Stimulated activated CD8-positive, alpha-beta memory T cell treated with anti-CD3 and anti-CD28 coated beads, Interleukin-4, amount 100 ng/mL, for 4 hours (primary cell): ENCODE measurements at places on chromosomes 7 and 10.

DNA sequence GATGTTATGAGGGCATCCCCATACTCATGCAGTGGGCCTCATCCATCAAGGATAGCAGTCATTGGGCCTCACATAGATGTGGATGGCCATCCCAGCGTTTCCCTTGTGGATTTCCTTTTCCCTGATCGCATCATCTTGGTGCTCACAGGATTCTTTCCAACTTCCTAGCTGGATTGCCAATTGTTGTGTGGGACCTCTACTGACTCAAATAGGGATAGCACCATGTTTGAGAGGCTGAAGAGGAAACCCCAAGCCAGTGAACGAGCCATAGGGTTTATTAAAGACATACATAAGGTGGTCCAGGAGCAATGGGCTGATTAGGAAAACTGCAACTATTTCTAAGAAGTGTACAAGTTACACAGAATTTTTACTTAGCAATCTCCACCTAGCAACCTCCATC, 21.8 kb downstream of the ASZ1 start:
- DNase-seq: no peak

DNA sequence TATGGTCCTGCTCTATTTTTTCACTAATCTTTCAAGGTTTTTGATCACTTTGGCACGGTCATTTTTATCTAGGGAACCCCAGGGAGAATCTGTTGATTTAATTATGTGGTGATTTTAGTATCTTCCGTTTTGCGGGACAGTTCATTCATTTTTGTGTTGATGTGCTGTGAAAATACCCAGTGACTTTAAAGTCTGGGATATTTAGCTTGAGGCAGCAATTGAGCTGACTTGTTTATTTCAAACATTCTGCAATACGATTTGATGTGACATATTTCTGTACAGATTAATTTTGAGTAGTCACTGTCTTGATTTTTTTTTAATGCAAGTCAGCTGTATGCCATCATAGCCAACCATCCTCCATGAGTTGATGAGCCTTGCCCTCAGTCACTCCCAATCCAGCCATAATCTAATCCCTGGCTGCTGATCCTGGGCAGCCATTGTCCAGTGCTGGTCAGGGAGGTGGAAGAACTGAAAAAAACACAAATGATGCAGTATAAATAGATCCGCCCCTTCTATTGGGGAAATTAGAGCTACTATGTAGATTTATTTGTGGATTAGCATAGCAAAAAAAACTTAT, 183.4 kb downstream of the CCSER2 start:
- no peak for DNase-seq

GRCh38 chr7:114502454-114503254, 88.0 kb downstream of the FOXP2 start:
- DNase-seq: no peak

- no peak for DNase-seq
Measured at GRCh38 chr7:148540041-148540738, 50.4 kb upstream of the C7orf33 start.

- no peak for DNase-seq
Measured at GRCh38 chr7:45638916-45639315, 64.7 kb downstream of the ADCY1 start.

DNA sequence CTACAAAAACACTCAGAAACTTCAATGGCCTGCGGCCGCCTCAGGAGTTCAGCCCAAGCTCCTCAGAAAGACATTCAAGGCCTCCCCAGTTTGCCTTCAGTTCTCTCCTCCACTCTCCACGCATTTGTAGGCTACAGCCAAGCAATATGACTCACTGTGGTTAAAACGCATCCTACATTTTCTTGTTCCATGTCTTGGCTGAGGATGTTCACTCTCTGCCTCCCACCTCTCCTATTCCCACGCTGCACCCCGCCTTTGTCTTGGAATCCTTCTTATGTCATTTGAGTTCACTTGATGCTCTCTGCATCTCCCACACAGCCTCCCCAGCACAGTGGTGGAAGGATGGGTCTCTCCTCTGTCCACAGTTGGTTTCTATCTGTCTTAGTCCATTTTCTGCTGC, 184.8 kb downstream of the NPSR1 start:
- no peak for DNase-seq

- DNase-seq: no peak
Measured at GRCh38 chr7:92945840-92946239, 109.5 kb upstream of the CDK6 start.

DNA sequence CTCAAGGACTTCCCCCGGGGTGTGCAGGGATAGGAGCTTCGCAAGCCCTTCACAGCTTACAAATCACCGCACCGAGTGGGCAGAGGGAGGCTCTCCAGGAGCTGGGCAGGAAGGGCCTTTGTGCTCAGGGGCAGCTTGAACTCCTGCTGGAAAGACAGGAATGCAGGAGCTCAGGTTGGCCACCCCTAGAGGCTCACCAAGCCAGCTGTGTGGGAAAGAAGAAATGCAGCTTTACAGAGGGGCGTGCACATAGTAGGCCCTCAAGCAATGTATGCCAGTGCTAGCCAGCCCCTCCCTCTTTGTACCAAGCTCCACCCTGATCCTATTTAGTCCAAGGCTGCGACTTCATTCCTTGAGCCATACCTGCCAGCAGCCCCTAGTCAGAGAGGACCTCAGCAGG, 26.1 kb downstream of the STRA8 start:
- DNase-seq: no peak

DNA sequence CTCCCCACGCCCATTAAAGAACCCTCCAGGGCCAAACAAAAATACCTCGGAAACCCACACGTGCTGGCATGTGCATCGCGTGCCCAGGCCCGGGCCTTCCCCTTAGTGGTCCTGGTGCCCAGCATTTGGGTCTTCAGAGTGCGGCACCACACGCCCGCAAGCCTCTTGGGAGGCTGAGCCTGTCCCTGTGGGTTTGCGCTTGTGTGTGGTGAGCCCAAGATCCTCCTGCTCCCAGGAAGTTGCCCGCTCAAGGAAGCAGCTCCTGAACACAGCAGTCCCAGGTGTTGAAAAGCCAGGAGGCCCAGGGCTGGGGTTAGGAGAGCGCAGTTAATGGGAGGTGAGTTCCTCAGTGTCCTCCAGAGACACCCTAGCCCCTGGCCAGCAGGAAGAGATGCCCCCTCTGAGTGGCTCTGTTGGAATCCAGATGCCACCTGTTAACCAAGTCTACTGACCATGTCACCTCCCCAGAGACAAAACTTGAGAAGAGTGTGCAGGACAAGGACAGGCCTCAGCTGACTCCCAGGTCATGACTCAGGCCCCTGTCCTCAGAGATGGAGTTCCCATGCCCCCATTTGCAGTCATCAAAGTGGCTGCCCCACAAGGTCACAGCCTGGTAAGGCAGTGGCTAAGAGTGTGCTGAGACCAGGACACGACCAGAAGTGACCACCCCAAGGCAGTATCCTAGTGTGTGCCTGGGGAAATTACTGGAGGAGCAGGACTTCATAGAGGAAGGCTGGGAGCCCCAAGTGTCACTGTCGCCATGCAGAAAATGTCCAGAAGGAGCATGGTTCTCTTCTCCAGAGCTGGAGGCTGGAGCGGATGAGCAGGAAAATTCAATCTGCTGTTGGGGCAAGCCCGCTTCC, 5.2 kb downstream of the FZD9 start:
- DNase-seq: no peak

- no peak for DNase-seq
Measured at GRCh38 chr7:157961731-157962457, 625.1 kb downstream of the DNAJB6 start.

DNA sequence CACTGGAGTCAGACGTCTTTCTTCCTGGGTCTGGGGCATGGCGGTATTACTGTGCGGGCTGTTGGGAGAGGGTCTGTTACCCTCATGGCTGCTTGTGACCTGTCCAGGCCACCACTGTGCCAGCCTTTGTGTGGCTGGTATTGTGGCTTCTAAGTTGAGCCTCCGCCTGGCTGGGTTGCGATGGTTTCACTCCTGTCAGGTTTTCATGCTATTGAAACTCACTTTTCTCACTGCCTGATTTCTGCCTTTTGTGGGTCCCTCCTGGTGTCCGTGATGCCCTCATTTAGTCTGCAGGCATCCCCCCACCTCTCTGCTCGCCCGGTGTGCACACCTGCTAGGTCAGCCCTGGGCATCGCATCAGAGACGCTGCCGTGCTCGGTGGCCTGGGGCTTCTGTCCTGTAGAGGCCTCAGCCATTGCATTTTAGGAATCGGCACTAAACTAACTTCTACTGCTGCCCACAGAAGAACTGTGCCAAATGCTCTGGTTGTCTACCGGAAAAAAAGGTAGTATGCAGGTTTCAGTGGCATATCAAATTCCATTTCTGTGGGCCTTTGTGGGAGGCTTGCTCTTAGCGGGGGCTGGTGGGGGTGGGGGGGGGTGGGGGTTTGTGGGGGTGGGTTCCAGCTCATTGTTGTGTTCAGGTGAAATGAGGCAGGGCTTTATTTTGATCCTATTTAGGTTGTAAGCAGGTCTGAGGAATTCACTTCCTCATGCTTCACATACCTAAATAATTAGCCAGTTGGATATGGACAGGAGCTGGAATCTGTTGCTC, 64.3 kb downstream of the MGMT start:
- no peak for DNase-seq

DNA sequence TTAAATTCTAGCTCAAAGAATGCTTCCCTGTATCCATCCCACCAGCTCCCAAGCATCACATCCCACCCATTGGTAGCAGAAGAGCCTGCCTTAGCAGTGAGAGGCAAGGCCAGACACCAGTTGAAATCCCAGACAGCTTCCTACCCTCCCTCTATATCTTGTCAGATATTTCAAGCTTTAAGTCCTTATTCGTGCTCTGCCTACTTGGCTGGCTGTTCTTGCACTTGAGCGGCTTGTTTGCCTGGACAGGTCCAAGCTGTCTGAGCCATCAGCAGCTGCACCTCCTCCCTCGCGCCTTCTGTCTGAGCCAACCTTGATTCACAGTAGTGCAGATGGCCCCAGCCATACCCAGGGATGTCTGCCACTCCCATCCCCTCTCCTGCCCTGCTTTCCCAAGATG, 16.4 kb downstream of the LRRC4 start:
- DNase-seq: no peak

GRCh38 chr10:23390809-23391208, 46.2 kb upstream of the C10orf67 start:
- no peak for DNase-seq

- no peak for DNase-seq
Measured at GRCh38 chr7:38893061-38893460, 15.9 kb downstream of the VPS41 start.

GRCh38 chr7:15609287-15609686, 47.5 kb upstream of the AGMO start:
- DNase-seq: no peak

- no peak for DNase-seq
Measured at GRCh38 chr7:114081606-114082425, 163.0 kb upstream of the PPP1R3A start.
